RPMI7951 (cell line): ENCODE measurements at places on chromosomes 5 and 9.

- no peak for DNase-seq
These were observed 74.5 kb upstream of the SPINK5 start for GRCh38 chr5:147989239-147989638.

- peak; percentile 78 for DNase-seq
These were observed 553.1 kb downstream of the LRRC70 start for GRCh38 chr5:63131626-63132285.

DNA sequence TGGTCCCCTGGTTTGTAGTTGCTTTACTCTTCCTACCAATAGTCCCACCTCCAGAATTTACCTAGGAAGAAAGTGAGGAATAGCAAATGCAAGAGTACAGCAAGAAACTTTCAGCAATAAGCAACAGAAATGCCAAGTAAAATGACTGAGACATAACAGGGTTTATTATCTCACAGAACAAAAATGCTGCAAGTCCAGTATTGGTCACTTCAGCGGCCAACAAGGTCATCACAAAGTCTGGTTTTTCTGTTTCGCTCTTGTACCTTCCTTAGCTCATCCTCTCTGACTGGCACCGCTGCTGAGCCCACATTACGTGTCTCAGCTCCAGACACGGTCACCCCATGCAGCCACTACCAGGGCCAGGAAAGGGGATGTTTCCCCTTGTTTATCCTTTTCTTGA is 82.7 kb downstream of the RFK start:
- no peak for DNase-seq

DNA sequence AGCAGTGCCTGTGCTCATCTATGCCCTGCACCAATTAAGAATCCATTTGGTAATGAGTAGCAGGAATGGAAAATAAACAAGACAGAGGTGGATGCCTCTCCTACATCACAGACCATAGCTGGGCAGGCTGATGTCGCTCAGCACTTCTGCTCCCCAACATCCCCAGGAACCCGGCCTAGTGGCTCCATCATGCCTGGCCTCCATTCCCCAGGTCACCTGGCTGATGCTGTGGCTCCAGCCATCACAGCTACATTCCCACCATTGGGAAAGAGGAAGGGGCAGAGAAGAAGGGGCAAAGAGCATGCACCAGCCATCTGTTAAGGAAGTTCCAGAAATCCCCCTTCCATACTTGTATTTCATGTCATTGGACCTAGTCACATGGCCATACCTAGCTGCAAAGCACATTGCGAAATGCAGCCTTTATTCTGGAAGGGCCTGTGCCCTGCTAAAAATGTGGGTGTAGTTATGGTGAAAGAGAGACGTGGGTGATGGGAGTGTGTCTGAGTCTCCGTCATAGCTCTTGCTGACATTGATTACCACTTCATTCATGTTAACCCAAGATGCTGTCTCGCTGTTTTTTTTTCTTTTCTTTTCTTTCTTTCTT is 86.1 kb upstream of the ADAMTS2 start:
- DNase-seq: no peak

- DNase-seq: no peak
These were observed 10.3 kb upstream of the GPBP1 start for GRCh38 chr5:57163553-57164006.

DNA sequence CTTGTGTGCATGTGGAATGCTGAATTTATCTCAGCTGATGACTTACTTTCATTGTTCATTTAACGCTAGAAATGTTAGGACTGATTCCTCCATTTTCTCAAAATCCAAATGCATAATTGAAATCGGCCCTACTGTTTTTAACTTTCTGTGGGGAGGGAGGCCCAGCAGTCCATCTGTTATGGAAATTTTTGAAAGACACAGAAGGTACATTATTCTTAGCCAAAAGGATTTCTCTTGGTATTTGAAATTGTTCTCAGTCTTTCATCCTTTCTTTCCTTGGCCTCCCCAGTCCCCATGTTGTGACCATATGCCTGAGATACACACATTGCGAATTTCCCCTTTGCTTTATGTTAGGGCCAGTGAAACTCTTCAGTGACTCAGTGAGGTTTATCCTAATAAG is 549.9 kb downstream of the IRX1 start:
- DNase-seq: no peak

- peak; percentile 26 for DNase-seq
These were observed 236.8 kb downstream of the SLIT3 start for GRCh38 chr5:169064093-169064492.

DNA sequence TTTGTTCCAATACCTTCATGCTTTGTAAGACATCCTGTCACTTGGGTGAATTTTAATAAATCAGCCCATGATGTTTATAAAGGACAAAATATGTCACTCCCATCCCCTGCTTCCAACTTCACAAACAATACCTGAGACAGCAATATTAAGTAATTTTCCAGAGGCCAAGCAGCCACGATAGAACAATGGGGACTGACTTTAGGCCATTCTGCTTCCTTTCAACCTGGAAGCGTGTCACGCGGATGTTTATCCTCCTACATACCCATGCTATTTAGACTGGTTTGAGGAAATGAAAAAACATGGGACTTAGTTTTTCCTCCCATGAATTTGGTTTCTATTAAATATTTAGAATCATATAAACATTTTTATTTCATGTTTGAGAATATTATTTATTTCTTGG is 82.9 kb downstream of the GRAMD2B start:
- DNase-seq: no peak

DNA sequence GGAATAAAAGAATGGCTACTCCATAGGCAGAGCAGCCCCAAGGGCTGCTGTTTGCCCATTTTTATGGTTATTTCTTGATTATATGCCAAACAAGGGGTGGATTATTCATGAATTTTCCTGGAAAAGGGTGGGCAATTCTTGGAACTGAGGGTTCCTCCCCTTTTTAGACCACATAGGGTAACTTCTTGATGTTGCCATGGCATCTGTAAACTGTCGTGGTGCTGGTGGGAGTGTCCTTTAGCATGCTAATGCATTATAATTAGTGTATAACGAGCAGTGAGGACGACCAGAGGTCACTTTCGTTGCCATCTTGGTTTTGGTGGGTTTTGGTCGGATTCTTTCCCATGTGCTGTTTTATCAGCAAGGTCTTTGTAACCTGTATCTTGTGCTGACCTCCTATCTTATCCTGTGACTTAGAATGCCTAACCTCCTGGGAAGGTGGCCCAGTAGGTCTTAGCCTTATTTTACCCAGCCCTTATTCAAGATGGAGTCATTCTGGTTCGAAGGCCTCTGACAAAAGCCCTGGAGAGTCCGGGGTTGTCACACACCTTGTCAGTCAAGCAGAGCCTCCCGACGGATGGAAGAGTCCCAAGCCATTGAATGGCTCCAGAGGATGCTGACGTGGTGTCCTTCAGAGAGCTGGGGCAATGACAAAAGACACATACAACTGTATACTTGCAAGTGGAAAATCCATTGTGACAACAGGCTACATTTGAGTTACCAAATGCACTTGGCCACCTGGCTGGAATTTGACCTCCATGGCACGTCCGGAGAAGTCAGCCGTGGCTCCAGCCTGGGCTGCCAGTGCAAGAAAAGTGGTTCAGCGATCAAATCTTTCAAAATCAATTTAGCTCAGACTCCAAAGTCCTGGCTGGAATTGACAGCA is 67.1 kb upstream of the CLINT1 start:
- no peak for DNase-seq

DNA sequence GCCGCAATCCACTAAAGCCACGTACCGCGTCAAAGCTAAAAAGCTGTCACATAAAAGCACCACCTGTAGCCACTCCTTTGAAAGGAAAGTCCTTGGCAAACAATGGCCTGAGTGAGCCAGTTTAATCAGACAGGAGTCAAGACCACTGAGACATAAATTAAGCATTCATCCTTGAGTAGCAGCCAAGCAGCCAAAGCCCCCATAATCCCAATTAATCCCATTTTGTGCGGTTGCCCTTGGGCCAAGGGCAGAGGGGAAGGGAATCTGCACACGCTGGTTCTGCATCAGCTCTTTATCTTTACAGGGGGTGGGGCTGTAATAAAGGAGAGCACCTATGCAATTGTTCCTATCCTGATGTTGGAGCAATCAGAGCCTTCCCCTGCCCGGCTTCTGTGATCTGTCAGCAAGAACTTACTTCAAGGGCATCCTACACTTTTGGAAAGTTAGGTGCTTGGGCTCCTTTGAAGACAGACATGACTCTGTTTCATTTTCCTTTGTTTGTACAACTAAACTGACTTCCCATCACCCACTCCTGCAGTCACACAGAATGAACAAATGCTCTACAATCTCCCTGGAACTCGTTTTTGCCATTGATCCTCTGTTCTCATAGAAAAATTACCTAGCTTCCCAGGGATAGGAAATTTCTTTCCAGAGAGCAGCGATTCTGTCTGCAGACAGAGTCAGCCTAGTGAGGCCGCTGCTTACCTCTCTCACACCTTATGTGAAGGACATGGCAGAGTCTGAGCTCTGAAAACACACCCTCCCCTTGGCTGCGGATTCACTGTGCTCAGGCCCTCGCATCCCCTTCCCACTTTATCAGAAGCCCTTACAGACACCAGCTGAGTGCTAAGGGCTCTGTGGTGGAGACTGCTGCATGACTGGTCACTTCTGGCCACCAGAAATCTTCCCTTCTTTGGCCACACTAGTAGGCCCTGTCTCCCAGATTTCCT is 116.2 kb upstream of the TBCA start:
- no peak for DNase-seq

- DNase-seq: peak; percentile 99
These were observed 28.8 kb downstream of the PTPA start for GRCh38 chr9:129139993-129140396.

- DNase-seq: peak; percentile 91
These were observed 243.4 kb upstream of the KLF4 start for GRCh38 chr9:107732781-107733522.

GRCh38 chr9:28981129-28981528 is 1407.8 kb upstream of the C9orf72 start:
- no peak for DNase-seq

DNA sequence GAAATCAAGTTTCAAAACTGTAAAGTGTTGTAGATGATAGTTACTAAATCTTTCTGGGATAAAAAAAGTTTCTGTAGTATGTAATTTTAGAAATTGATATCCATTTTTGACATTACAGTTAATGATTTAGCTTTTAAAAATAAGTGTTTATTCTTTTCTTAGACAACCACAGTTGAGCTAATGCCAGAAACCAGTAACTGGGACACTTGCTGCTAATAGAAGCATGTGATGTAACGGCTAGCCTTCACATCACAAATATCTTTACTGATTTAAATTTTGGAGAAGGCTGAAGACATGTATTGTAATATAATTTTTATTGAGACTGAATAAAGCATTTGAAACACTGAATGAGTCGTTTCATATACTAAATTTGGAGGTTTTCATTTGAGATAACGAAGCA is 18.8 kb downstream of the CSNK1G3 start:
- DNase-seq: no peak

DNA sequence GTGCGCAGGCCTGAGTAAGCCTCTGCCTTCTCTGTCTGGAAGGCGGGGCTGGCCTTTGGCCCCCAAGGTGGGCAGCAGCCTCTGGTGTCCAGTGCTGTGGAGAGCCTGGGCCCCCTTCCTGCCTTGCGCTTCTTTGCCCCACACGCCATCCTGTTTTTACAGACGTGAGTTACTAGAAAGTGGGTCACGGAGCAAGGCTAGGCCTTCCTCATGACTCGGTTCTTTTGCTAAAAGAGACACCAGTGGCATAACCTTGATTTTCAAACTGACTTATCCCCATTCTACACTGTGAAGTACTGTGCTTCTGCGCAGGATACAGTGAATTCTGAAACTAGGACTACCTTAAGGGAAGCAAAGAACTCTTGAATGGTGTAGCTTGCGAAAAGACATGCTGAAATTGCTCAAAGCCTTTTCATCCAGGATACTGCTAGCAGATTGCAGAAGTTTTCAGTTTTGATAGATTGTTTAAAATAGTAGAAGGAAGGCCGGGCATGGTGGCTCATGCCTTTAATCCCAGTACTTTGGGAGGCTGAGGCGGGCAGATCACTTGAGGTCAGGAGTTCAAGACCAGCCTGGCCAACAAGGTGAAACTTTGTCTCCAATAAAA is 7.2 kb downstream of the ROPN1L start:
- no peak for DNase-seq

- no peak for DNase-seq
These were observed 83.2 kb upstream of the BARHL1 start for GRCh38 chr9:132499251-132499650.
